ENCODE measurements at places on chromosomes 2 and 18.

DNA sequence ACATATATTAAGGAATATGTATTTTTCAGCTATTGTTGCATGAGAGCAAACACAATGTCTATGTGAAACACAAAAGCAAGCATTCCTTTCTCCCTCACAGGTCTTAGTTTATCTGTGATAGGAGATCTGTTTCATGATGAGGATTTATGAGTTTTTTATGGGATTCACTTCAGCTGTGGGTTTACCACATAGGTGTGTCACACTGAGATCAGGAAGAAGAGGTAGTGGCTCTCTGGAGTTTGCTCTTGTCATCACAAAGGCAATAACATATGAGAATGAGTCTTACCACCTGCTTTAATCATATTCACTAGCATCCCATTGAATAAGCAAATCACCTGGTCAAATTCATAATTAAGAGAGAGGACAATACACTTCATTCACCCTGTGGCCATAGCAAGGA lies 960.3 kb upstream of the SLC39A10 start:
- no peak for DNase-seq

GRCh38 chr2:27925766-27926472 lies 35.4 kb downstream of the BABAM2 start:
- no peak for DNase-seq

GRCh38 chr2:188096910-188097309 lies 194.8 kb upstream of the GULP1 start:
- DNase-seq, result no peak

DNA sequence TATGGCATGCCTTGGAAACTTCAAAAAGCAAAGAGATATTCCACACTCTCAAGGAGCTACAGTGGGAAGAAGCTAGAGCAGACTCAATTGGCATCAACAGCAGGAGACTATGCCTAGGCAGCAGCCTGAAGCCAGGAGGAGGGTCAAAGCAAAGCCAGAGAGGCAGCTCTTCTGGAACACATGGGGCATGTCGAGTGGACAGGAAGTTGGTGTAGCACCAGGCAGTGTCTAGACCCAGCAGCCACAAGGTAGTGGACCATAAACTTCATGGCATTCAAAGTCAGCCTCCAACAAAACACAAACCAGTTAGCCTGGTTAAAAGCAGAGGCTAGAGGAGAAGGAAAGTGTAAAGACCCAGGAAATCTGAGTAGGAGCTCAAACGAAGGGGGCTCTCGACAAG lies 311.2 kb upstream of the PKDCC start:
- no peak for DNase-seq

- no peak for DNase-seq
These were observed 34.9 kb downstream of the SLC38A11 start for GRCh38 chr2:164920430-164920829.

DNA sequence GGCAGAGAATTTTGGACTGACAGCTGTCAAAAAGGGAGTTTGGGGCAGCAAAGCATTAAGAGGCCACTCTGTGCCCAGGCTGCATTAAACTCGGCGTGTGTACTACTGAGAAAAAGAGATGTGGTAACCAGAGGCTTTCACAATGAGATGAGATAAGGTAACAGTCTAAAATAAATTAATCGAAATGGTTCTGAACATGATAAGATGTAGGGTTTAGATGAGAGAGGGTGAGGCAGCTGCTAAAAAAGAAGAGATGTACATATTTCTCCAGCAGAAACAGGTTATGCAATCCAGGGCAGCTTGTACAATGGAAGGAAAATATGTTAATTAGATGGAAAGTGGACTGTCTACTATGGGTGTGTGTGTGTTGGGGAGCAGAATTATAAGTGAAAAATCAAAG lies 39.2 kb upstream of the ACTR3 start:
- DNase-seq, result no peak

DNA sequence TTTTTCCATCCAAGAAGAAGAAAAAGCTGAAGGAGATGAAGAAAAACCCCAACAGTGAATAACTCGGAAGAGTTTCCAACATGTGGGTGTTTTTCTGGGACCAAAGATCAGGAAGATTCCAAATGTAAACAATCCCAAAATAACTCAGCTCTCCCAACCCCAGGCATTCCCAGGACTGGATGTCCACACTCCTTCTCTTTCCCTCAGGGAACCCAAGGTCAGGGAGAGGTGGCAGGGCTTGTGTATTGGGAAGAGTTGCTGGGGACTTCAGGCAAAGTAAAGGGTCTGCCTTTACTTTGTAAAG lies 268.0 kb downstream of the DYSF start:
- DNase-seq, result peak; percentile 38

DNA sequence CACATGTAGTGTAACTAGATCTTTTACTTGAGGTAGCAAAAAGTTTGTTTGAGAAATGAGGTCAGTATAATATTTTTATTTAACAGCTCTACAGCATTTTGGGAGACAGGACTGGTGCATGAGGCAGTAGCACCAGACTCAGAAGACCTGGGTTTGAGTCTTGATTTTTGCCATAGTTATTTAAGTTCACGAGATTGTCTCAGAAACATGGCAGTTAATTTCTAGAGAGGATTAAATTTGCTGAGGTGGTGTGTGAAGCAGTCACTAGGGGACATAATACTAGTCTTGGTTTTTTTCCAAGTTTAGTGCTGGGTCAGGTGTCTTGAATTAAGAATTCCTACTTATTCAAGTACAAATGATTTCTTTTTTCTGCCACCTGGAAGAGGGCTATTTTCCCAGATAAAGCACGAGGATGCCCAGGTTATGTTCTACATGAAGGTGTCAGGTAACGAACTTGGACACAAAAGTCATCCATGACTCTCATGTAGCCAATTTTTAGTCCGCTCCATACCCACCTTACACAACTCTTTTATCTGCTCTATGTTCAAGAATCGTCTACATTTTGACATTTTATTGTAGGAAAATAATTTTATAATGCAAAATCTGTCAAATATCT lies 1.4 kb downstream of the MARCHF7 start:
- peak; percentile 42 for DNase-seq

GRCh38 chr2:190875891-190876290 lies 4.7 kb upstream of the GLS start:
- DNase-seq, result no peak

- DNase-seq, result no peak
These were observed 77.7 kb downstream of the GULP1 start for GRCh38 chr2:188369365-188369764.

DNA sequence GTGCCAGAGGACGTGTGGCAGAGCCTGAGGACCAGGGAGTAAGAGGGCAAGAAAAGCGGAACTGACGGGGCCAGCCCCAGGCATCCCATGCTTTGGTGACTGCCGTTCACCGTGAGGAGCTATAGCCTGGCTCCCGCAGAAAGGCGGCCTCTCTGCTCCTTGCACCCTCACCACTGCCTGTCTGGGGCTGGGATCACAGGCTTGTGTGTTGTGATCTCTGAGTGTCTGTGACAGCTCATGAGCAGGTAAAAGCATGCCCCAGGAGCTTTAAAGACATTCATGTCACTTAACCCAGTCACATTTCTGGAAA lies 266.8 kb upstream of the RAB6C start:
- DNase-seq, result no peak

GRCh38 chr2:5493256-5493655 lies 198.9 kb upstream of the SOX11 start:
- DNase-seq, result no peak

GRCh38 chr2:219707496-219708285 lies 80.3 kb downstream of the SLC4A3 start:
- no peak for DNase-seq

GRCh38 chr2:234044157-234044556 lies 6.3 kb upstream of the SPP2 start:
- no peak for DNase-seq

DNA sequence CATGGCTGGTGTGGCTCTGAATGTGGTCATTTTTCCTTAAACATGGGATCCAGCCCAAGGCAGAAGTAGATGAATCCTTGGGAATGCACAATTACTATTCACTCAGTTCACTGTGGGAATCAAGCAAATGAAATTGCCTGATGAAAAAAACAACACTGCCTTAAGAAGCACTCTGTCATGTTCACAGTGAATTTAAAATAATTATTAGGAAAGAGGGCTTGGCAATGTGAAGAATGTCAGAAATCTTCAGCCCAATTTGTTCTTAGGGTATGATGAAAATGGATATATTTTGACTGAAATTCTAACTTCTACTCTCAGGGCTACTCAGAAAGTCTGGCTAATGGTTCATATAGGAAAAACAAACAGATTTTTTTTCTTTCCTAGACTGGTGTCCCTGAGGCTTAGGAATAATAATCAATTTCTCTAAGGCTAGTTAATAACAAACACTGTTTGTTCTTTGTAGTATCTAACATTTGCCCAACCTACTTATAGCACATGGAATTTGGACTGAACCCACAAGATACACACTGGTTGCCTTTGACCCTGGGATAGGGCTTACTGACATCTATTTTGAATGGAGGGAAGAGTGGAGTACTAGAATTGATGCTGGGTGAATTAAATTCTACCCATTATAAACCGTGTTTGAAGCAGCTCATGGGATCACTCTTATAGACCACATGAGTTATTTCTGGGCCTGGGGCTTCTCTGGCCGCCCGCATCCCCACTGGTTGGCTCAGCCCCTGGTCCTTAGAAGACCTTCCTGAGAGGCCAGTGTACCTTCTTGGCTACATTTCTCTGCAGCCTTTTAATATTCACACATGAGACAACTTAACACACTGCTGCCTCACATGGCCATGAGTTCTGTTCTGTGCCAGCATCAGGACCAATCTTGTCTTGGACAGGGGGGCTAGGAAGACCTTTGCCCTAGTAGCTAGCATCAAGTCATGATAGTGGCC lies 8.3 kb upstream of the MRPL33 start:
- DNase-seq, result no peak

GRCh38 chr2:184765112-184765895 lies 167.0 kb downstream of the ZNF804A start:
- DNase-seq, result no peak

GRCh38 chr18:21183670-21184069 lies 58.4 kb upstream of the GREB1L start:
- no peak for DNase-seq

- DNase-seq, result no peak
These were observed 14.8 kb upstream of the CLASP1 start for GRCh38 chr2:121664086-121664485.

DNA sequence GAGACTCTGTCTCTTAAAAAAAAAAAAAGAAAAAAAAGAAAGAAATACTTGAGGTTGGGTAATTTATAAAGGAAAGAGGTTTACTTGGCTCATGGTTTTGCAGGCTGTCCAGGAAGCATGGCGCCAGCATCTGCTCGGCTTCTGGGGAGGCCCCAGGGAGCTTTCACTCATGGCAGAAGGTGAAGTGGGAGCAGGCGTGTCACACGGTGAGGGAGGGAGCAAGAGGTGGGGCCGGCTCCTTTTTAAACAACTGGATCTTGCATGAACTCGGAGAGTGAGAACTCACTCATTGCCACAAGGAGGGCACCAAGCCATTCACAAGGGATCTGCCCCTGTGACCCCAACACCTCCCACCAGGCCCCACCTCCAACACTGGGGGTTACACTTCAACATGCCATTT lies 30.6 kb downstream of the CYP26B1 start:
- DNase-seq, result no peak

GRCh38 chr2:150403457-150403856 lies 84.0 kb downstream of the RND3 start:
- no peak for DNase-seq

DNA sequence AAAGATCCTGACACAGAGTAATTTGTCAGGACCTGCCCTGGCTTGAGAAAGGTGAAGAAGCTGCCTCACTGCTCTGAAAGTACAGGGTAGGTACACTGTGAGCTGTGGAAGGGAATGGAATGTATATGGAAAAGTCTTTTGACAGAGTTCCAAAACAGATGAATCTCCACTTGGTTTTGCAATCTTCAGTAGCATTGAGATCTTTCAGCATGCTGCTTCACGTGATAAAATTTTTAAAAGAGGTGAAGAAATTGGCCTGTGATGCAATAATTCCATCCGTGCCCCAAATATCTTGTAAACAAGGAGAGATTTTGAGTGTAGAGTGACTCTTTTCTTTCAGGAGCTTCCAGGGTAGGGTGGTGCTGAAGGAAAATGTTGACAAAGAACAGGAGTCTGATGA lies 123.1 kb downstream of the OSR1 start:
- DNase-seq, result peak; percentile 79

GRCh38 chr2:155035308-155035707 lies 336.8 kb downstream of the KCNJ3 start:
- no peak for DNase-seq

DNA sequence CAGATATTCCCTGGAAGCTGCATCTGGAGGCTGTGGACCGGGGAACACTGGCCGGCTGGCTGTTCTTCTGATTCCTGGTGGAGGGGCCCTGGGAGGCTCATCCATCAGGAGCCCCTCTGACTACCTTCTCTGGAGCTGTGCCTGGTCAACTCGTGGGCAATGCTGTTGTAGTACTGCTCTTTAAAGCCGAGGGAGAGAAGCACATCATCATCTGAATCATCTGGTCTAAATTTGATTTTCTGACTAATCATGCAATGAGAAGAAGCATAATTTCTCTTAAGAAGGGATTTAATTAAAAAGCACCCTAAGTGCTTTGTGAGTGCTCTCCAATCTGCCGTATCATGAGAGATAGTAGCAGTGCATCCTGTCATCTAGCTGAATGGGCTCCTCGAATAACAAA lies 229.5 kb downstream of the FHOD3 start:
- DNase-seq, result no peak

- DNase-seq, result no peak
These were observed 450.1 kb upstream of the LRATD1 start for GRCh38 chr2:14182227-14182946.

DNA sequence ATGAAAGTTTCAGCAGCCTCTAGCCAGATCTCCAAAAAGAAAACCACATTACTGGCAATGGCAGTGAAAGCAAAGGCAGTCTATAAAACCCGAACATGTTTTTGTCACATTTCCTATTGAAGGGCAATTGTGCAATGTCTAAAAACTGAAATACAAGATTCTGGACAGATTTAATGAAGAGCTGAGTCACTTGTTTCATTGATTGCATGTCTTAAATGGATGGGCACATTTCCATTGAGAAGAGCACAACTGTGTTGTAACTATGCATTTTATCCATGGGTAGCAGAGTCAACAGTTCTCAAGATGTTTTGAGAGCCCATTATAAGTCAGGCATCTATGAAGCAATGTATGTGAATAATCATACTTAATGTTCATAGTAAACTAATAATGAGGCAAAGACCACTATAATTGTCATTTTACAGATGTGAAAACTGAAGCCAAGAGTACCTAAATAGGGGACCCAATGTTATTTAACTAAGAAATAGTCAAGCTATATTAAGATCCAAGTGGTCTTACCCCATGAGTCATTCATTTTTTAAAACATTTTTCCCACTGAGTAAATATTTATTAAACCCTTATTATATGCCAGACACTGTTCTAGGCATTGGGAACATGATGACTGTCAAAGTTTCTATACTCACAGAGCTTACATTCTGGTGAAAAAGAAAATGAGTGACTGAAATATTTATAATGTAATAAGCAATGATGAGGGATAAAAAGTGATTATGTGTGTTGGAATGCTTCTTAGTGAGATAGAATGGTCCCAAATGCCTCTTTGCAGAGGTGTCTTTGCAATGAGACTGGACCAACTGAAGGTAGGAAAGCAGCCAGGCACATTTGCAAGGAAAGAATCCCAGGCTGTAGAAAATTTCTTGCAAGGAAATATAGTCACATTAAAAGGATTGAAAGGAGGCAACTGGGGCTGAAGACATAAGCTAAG lies 818.9 kb upstream of the ACVR2A start:
- DNase-seq, result peak; percentile 92

GRCh38 chr2:7119132-7119835 lies 202.1 kb downstream of the RNF144A start:
- DNase-seq, result peak; percentile 69

GRCh38 chr2:238941262-238941792 lies 93.4 kb downstream of the TWIST2 start:
- no peak for DNase-seq
